ENCODE measurements at places on chromosomes 6 and 20.

- DNase-seq, result peak; percentile 35
Measured at GRCh38 chr6:149094156-149094555, 223.4 kb upstream of the TAB2 start.

DNA sequence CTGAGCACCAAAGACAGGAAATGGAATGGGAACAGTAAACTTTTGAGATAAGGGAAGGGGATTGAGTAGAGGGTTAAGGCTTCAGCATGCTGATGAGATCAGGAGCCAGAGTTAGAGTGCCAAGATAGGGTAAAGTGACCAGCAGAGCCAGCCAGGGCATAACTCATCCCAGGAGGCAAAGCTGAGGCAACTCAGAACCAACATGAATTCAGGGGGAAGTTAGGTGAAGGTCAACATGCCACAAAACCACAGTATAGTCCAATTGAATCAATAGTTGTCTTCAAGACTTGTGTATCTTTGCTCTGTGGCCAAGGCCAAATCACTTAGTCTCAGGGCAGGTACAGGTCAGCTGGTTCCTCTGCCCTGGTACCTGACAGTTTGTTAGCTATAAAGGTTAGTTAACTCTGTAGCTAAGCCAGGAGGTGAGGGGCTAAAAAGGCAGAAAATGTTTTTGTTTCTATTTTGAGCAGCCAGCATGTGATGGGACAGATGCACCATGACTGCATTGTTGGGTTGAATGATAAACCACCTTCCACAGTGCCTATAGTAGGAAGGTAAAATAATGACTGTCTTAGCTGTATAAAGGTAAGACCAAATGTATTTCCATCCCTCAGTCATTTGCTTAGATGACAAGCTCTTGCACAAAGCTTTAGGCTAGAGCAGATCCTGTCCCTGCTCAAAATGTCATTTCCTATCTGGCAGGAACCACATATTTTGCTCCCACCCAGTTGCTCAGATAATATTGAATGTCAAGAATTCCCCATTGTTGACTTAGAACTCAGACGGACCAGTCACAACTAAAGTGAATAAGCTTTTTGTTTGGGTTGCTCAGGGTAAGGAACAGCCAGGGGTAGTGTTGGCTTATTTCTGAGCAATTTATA is 15.8 kb downstream of the RNF8 start:
- DNase-seq, result no peak

DNA sequence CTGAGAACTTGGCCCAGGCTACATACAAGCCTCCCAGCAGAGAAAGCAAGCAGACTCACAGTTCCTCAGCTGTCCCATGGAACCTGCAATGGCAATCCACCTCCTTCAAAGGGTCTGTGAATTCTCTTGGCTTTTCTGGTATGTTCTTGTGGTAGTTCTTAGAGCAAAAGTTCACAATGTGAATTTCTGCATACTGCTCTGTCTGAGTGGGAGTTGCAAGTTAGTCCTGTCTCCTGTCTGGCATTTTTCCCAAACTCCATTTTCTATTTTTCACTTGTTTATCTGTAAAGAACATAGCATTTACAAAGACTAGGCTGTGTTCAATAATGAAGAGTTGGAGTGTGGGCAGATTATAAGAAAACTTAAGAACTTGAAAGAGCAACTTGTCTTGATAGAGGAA is 269.9 kb downstream of the BCKDHB start:
- DNase-seq, result no peak

- DNase-seq, result no peak
Measured at GRCh38 chr6:126531840-126532239, 191.9 kb downstream of the CENPW start.

GRCh38 chr6:42604150-42604549 is 40.3 kb downstream of the UBR2 start:
- no peak for DNase-seq

GRCh38 chr6:131900231-131900630 is 50.9 kb downstream of the CCN2 start:
- no peak for DNase-seq

- no peak for DNase-seq
Measured at GRCh38 chr20:24836661-24837299, 112.3 kb upstream of the CST7 start.

DNA sequence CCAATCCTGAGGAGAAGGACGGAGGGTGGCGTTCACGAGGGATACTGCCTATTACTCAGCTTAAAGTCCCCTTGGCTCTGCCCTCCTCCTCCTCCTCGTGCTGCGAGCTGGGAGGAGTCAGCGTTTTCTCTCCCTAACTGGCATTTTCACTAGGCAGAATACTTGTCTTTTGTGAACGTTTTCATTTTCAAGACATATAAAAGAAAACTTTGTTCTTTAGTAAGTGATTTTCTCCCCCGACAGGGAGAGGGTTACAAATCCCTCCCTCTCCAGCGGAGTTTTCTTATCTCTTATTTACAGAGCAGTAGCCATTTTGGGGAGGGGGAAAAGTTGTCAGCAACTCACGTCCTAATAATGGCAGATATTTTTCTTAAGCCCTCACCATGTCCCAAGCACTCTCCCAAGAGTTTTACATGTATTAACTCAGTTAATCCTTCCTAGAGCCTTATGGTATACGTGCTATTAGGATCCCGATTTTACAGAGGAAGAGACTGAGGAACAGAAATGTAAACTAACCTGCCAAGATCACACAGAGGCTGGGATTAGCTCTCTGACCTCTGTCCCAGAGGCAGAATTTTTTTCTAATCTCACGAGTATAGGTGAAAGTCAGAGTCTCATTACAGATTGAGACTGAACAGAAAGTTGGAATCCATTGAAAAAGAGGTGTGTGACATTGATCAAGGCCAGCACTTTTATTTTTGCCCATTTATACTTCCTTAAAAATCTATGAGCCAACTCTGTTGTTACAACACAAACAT is 30.0 kb upstream of the ZNF217 start:
- peak; percentile 90 for DNase-seq

- DNase-seq, result no peak
Measured at GRCh38 chr6:53175027-53175426, 26.4 kb upstream of the GCM1 start.

DNA sequence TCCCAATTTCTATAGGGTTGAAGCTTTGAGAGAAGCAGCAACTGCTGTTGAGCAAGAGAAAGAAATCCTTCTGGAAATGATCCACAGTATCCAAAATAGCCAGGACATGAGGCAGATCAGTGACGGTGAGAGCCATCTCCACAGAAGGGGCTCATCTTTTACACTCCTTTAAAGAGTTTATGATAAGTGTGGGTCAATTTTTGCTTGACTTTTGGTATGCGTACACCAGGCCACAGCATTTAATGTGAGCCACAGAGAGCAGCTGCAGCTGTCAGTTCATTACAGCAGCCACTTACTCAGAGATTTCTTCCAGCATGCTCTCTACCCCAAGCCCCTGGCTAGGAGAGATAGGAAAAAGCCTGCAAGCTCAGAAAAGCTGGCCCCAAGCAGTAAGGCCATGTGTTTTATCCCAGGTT is 9.9 kb downstream of the BAG2 start:
- DNase-seq, result no peak

DNA sequence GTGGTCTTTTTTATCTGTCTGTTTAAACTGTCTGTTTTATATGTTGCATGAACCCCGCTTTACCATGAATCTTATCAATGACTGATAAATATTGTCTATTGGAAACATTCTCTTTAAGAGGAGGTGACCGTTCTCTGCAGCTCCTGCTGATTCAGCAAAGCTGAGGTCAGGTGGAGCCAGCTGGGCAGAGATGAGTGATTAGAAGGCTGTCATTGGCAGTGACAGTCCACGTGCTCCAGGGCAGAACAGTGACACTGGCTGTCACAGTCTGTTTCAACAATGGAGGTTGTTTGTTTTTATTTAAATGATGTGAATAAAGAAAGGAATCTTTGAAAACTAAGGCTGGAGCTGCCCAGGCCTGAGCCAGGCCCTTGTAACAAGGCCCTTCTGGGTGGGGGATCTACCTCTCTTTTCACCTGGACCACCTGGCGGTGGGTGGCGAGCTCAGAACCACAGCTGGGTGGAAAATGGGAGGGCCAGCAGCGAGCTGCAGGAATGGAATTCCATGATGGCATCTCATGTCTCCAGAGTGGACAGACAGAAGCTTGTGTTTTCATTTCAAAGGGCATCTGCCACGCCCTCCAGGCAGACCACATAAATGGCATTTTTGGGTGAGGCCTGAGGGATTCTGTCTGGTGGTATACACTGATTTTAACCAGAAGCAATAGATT is 12.6 kb downstream of the SYNJ2 start:
- no peak for DNase-seq

GRCh38 chr20:14829906-14830305 is 492.5 kb upstream of the FLRT3 start:
- no peak for DNase-seq

GRCh38 chr20:11726026-11726425 is 191.7 kb upstream of the BTBD3 start:
- no peak for DNase-seq

GRCh38 chr20:36353740-36354139 is 47.6 kb downstream of the DLGAP4 start:
- DNase-seq, result no peak

DNA sequence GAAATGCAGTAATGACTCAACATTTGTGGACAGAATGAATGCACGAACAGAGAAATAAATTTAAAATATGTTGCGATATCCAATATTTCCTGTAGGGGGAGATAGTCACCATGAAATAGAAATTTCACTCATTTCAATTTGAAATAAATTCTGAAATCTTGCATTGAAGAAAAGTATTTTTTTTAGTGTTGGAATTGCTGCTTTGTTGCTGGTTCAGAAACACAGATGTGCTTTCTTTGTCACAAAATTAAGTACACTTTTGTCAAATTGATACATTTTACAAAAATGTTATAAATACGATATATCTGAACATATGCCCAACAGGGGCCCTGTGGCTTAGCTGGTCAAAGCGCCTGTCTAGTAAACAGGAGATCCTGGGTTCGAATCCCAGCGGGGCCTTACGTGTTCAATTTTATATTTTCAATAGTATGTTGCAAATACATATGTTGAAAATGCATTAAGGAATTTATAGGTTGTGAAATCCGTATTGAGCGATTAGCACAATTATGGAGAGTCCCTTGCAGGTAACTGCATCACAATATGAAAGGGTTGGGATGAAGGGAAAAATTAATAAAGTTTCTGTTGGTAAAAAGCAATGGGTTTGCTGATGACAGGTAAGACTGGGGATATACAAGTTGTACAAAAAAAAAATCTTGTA is 85.4 kb upstream of the PRSS16 start:
- peak; percentile 68 for DNase-seq

GRCh38 chr20:24111858-24112257 is 123.3 kb upstream of the GGTLC1 start:
- DNase-seq, result no peak

- DNase-seq, result peak; percentile 46
Measured at GRCh38 chr6:35302604-35303241, 5.1 kb downstream of the DEF6 start.

DNA sequence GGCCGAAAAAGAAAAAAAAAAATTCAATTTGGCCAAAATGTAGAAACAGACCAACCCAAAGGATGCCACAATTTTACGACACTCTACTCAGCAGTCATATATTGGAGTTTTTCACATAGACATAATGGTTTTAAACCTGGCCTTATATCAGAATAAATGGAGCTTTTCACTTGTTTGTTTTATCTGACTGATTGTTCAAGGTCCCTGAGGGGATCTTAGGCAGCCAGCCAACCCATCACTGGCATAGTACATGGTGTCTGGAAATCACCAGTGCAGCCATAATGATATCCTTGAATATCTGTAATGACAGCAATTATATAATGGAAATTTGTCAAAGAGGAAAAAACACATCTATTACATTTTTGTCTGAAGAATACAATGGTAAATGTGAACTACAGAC is 96.9 kb downstream of the PRSS35 start:
- DNase-seq, result no peak

DNA sequence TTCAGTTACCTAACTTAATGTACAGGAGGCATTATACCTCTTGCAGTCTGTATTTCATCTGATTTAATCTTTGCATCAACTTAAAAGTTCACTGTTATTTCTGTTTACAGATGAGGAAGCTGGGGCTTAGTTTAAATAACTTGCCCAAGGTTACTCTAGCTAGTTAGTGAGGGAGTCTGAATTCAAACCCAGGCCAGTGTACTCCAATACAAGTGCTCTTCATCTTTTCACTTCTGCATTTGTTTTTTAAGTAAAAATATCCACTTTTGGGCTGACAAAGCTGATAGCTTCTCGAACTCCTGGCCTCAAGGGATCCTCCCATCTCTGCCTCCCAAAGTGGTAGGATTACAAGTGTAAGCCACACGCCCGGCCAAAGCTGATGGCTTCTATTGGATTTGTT is 23.6 kb downstream of the RREB1 start:
- no peak for DNase-seq

DNA sequence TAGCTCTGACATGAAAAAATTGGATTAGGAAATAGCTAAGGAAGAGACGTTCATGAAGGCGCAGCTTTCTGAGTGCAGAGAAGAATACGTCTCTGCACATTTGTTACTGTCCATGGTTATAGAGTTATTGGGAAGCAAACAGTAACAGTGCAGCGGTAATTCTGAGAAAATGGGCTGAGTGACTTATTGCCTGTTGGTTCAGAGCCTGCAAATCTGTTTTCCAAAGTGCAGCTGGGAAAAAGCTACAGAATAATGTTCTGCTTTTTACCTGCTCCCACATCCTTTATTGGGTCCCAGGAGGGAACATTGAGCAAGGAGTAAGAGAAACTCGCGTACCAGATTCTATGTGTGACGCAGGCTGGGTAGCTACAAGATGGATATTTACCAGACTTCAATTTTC is 160.2 kb downstream of the BTBD3 start:
- no peak for DNase-seq

DNA sequence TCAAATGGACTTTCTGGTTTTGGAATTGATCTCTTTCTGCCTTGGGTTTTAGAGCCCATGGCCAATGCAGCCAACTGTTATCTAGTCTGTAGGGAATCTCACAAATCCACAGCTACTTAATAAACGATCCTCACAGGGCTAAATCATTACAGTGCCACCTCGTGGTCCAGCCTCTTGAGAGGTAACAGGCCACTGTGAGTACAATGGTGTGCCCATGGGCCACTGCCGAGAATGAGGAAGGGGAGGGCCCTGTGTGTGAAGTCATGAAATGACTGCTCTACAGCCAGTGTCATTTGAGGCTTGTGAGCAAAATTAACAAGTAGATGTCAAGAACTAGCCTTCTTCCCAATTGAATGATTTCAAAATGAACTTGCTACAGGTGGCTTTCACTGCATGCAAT is 54.3 kb upstream of the GMPR start:
- peak; percentile 15 for DNase-seq

GRCh38 chr20:4546786-4547185 is 174.9 kb upstream of the PRND start:
- DNase-seq, result peak; percentile 95

GRCh38 chr6:105873211-105873704 is 212.9 kb upstream of the PRDM1 start:
- DNase-seq, result no peak

GRCh38 chr6:94588301-94588700 is 989.0 kb upstream of the MANEA start:
- DNase-seq, result no peak

GRCh38 chr6:56887086-56887485 is 67.8 kb upstream of the BEND6 start:
- no peak for DNase-seq

GRCh38 chr6:39516471-39516870 is 194.0 kb upstream of the KCNK16 start:
- no peak for DNase-seq

All from A172 (cell line).